Mesothelial cell of epicardium (in vitro differentiated cells): ENCODE measurements at places on chromosomes 4 and X. TPM values are rescaled to one million over a fixed set of nuclear protein-coding genes. Genes with fewer than 3 reads are reported as not detected.

PITX2 gene
- 88.7 to 99.3 TPM (median 95.5 TPM) in 3 replicates for total RNA-seq

ADH1C gene
- 0.34 to 0.69 TPM (median 0.54 TPM) in 3 replicates for total RNA-seq

ZNF280C gene
- 14.2 to 14.8 TPM (median 14.5 TPM) in 3 replicates for total RNA-seq

HTRA3 gene
- total RNA-seq: 25.6 to 27.9 TPM (median 26.2 TPM) in 3 replicates
